Activated naive CD4-positive, alpha-beta T cell treated with Interleukin-2 at 50 U/mL for 16 hours (primary cell): ENCODE measurements at places on chromosomes 11 and 22.

GRCh38 chr11:95790933-95791708 is 823 bp downstream of the CEP57 start:
- DNase-seq = peak; percentile 51

- DNase-seq = no peak
These were observed 13.7 kb downstream of the ARHGEF17 start for GRCh38 chr11:73321604-73322381.

GRCh38 chr11:120749395-120749794 is 237.8 kb downstream of the GRIK4 start:
- DNase-seq = no peak

DNA sequence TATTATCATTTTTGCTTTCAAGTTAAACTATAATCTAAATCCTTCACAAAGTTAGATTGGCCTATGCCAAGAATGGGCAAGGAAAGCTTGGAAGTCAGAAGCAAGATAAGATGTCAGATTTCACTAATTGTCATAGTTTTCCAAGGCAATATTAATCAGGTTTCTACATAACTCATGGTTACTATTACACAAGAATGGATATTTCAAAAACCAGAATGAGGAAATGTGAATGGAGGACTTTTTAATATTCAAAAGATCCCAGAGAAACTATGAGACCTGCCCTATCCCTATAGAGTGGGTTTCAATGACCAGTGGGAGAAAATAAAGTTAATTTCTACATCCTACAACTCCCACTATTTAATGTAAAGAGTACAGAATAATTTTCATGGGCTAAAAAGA is 203.2 kb downstream of the CASP12 start:
- DNase-seq = no peak

DNA sequence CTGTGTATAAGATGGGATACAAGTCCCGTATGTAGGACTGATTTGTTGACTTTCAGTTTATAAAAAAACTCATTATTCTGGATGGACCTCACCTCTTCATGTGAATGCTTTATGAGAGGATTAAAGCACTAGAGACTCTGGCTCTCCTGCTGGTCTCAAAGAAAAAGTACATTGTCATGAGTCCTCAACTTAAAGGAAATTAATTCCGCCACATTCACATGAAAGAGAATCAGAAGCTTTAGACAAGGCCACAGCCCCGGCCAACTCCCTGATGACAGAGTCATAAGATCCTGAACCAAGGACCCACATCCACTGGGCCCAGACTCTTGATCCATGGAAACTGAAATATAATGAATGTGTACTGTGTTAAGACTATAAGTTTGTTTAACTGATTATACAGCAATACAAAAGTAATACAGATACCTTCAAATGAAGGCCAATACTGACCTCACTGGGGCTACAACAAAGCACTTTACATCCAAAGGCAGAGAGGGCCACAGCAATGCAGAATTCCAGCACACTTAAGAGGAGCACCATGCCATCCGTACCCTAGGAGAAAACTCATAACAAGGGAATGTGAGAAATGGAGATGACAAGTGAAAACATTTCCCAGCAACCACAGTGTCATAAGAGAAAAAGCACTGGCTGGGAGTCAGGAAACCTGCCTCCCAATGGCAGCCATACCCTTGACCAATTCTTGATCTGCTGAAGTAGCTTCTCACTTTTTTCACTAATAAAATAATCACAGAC is 25.4 kb upstream of the MS4A6A start:
- no peak for DNase-seq

DNA sequence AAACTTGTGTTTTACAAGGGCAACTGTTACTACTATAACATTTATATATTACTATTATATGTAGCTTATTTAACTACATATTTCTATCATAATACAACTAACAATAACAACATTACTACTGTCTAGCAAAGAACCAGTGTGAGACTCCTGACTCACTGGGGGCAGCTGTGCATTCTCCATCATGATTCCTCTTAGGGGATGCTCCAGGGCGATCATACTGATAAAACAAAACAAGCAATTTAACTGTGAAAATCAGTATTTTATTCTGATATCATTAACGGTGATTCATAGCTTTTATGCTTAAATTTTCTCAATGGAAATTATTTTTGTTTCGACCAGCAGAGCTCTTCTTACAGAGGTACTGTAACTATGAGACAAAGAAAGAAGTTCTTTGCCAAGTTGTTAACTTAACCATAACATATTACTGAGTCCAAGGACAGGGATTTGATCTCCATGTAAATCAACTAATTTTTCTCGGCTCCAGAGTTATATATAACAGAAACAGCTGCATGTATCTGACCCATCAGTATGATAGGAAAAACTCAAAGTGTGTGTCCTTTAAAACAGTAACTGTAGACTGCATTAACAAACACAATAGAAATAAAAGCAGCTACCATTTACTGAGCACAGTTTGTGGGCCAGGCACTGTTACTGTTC is 24.8 kb upstream of the FNBP4 start:
- DNase-seq = no peak

- DNase-seq = no peak
These were observed 169.0 kb upstream of the GRK3 start for GRCh38 chr22:25395468-25395867.

DNA sequence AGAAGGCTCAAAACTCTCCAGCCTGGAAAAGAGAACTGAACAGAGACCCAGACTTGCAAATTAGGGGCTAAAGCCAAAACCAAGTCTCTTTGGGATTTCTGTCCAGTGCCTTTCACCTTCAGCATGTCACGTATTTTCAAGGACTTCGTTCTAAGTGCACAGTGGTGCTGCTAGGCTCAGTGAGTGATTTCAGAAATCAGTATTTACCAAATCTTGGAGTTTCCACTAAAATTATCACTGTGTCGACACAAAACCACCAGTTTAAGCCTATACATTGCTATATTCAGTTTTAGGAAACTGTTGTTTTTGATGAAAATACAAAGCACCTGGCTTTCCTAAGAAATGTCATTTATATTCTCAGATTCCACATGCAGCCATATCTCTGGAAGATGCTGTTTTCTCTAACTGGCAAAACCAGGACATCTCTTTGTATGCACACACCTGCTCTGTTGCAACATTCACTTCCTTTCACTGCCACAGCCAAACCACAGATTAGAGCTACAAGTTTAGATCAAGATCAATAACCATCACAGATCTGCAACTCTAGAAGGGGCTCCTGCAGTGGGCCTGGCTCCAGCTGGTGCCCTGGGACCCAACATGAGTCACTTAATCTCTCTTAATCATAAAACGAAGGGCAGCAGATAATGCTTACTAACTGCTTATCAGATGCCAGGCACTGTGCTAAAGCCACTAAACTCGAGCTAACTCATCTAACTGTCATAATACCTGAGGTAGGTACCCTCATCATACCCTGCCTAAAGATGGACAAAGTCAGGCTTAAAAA is 22.3 kb downstream of the SMCO4 start:
- no peak for DNase-seq

GRCh38 chr11:114099392-114100178 is 40.1 kb downstream of the ZBTB16 start:
- no peak for DNase-seq

- no peak for DNase-seq
These were observed 19.1 kb downstream of the ARHGAP42 start for GRCh38 chr11:100706179-100706578.

DNA sequence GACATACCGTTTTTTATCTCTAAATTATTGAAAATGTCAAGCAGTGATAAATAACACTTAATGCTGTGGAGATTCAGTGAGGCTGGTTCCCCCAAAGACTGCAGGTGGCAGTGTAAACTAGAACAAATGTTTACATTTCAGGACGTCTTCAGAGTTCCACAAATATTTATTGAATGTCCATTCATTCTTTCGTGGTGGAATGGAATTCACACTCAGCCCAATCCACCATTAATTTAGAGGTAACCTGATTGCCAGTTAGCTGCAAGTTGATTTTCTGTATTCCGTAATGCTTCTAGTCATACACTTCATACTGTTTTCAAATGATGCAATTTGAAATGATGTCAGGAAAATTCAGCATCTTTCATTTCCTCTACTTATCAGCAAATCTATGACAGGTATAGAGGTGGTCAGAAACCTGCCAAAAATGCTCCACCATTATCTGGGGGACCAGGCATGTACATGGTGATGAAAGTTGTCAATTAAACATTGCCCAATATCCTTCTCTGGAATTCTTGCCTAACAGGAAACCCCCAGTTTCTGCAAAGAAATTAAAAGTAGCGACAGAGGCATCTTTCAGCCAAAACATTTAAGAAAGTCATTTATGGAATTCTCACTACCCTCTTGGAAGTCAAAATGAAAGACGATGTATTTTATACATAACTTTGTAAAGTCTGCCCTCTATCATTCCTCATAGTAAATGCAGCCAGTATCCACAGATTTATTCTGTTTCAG is 94.3 kb upstream of the BMAL1 start:
- no peak for DNase-seq
